Neuronal stem cell (in vitro differentiated cells): ENCODE measurements at places on chromosomes 1 and 21.

- DNase-seq, result no peak
Observed at GRCh38 chr21:41603476-41603875, 95.5 kb upstream of the TMPRSS2 start.

GRCh38 chr1:53957194-53957818 is 11.2 kb downstream of the LRRC42 start:
- DNase-seq, result no peak

- DNase-seq, result no peak
Observed at GRCh38 chr21:33898586-33898985, 17.0 kb downstream of the ATP5PO start.

DNA sequence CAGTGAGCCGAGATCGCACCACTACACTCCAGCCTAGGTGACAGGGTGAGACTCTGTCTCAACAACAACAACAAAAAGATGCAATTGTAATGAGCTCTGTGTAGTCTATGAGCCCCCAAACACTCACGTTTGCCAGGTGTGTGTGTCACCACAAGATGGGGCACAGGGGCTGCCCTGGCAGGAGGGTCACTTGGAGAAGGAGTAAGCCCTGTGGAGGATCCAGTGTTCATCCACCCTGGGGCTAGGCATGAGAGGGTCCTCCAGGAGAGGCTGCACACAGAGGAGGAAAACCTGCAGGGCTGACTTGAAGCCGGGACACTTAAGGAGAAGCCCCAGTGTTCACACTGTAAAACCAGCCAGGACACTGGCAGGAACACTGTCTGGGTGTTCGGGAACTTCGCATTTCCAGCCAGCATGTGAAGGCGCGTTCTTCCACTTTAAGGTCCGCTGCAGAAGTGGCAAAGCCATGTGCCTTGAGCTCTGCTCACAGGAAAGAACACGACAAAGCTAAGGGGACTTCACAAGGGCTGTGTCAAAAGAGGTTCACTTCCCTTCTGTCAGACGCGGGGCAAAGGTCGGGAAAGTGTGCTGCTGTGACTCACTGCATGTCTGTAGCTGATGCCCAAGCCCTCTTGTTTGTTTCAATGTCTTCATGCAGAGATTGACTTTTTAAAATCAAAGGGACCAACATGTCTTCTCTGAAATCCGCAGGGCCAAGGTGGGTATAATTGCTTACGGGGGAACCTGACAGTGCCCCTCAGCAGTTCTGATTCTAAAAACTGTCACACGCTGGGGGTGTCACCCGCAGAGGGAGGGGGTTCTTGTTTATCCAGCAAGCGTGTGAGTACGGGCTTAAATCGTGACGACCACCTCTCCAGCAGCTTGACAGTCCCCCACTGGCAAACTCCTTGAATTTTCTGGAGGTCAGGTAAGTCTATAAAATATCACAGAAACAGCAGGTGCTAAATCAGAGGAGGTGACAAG is 102.8 kb downstream of the RIPK4 start:
- peak; percentile 20 for DNase-seq

GRCh38 chr1:119937198-119937597 is 40.9 kb upstream of the ADAM30 start:
- DNase-seq, result no peak

GRCh38 chr1:93021539-93022134 is 57.4 kb upstream of the MTF2 start:
- DNase-seq, result no peak

GRCh38 chr1:223209293-223209898 is 66.3 kb upstream of the TLR5 start:
- DNase-seq, result no peak

- no peak for DNase-seq
Observed at GRCh38 chr1:52792036-52792435, 50.5 kb upstream of the ZYG11A start.

- no peak for DNase-seq
Observed at GRCh38 chr1:105073660-105074059, 1324.0 kb downstream of the AMY1C start.
